ENCODE measurements at places on chromosomes 13 and 19. TPM values are rescaled to one million over a fixed set of nuclear protein-coding genes. Genes with fewer than 3 reads are reported as not detected.

Gene CLEC17A
- 0.60 TPM for total RNA-seq

Gene AMER2
- not detected for total RNA-seq

DNA sequence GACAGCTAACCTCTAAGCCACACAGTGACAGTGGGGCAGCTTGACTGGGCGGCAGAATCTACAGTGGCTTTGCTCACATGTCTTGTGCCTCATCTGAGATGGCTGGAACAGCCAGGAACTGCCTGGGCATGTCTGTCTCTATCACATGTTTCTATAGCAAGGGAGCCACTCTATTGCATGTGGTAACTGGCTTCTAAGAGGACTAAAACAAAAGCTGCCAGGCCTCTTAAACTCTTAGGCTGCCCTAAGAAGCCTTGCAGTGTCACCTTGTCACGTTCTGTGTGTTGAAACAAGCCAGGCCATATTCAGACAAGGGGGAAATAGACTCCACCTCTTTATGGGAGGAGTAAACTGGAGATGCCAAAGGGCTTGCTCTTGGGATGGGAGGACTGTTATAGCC lies 122.9 kb upstream of the MAB21L1 start:
- H3K27ac ChIP-seq = no peak overlapping the region
- DNase-seq = no peak
- no peaks in the 10 kb centered on the region for H3K4me1 ChIP-seq
- no peaks in the 10 kb centered on the region for H3K36me3 ChIP-seq
- H3K27me3 ChIP-seq = no peaks in the 10 kb centered on the region

DNA sequence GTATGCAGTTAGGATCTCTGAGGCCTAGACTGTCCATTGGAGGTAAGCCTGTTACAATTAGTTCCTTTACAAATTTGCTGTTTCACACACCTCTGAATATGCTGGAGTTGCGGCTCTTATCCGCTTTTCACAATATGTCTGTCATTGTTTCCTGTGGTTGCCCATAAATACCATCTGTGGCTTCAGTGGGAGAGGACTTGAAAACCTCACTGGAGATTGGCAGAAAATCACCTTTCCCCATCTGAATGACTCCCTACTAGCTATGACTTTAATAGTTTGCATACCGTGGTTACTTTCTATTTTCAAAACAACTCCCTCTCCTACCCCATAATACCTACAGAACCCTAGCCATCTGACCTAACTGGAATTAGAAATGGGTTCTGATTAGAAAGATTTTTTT lies 454.3 kb downstream of the PCDH17 start:
- H3K27ac ChIP-seq = no peak overlapping the region
- no peaks in the 10 kb centered on the region for H3K27me3 ChIP-seq
- H3K4me3 ChIP-seq = no peak overlapping the region
- H3K4me1 ChIP-seq = no peaks in the 10 kb centered on the region

DNA sequence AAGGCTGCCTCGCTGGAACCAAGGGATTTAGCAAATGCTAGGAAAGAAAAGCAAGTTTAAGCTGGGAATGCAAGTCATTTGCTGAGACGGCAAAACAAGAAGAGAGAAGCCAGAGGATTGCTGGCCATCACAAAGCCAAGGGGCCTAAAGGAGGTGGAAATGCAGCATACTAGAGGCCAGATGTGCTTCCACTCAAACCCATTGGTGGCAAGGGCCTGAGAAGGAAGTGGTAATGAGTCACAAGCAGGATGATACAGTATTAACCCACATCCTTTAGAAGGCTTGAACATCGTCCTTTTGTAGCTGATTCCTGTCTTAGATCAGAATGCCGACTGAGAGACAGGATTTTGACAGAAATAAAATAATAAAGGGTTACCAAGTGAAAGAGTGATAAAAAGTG lies 68.2 kb downstream of the ITGBL1 start:
- H3K27ac ChIP-seq = no peak overlapping the region
- H3K36me3 ChIP-seq = no peaks in the 10 kb centered on the region
- no peaks in the 10 kb centered on the region for H3K27me3 ChIP-seq
- peak; percentile 43 for DNase-seq
- H3K4me1 ChIP-seq = peaks cover 20% of the 10 kb centered on the region

DNA sequence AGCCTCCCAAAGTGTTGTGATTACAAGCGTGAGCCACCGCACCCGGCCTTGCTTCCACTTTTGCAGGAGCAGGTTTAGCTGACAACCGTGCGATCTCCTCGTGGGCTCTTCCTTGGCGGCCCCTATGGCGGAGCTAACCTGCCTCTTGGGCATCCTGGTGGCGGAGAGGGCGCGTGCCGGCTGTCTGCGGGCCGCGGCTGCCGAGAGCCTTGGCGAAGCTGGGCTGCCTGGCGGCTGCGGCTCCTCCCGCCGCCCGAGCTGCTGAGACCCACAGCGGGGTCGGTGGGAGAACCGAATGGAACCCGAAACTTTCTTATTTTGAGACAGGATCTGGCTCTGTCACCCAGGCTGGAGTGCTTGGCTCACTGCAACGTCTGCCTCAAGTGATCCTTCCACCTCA lies 55.7 kb downstream of the NLRP12 start:
- no peaks in the 10 kb centered on the region for H3K36me3 ChIP-seq
- no peak overlapping the region for H3K4me3 ChIP-seq
- no peaks in the 10 kb centered on the region for H3K27me3 ChIP-seq
- H3K4me1 ChIP-seq = peaks cover 1% of the 10 kb centered on the region

GRCh38 chr13:71169180-71169579 lies 697.8 kb downstream of the DACH1 start:
- H3K4me3 ChIP-seq = no peak overlapping the region
- no peak overlapping the region for H3K27ac ChIP-seq
- no peak for DNase-seq
- H3K36me3 ChIP-seq = no peaks in the 10 kb centered on the region
- H3K4me1 ChIP-seq = no peaks in the 10 kb centered on the region
